ENCODE measurements at places on chromosomes 3 and 15.

GRCh38 chr3:56019490-56020146, 448.6 kb downstream of the ERC2 start:
- DNase-seq, result no peak

DNA sequence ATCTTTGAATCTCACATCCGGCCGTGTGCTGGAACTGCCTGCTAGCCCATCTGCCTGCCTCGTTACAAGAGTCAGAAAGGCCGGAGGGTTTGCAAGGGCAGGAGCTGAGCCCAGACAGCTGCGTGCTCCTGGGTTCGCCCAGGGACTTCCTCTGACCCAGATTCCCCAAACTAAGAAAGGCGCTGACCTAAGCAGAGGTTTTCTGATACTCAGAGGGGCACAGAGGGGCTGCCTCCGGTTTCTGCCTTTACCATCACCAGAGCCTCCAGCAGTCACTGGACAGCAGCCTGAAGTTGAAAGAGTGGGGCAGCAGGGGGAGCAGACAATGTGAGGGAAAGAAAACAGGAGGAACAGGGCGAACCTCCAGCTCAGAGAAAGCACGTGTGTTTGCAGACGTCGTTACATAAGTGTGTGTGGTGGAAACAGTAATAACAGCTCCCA, 33.4 kb upstream of the RAD18 start:
- no peak for DNase-seq

GRCh38 chr3:30201715-30202114, 404.7 kb upstream of the TGFBR2 start:
- no peak for DNase-seq

- no peak for DNase-seq
Observed at GRCh38 chr3:191376516-191377141, 46.3 kb upstream of the UTS2B start.

DNA sequence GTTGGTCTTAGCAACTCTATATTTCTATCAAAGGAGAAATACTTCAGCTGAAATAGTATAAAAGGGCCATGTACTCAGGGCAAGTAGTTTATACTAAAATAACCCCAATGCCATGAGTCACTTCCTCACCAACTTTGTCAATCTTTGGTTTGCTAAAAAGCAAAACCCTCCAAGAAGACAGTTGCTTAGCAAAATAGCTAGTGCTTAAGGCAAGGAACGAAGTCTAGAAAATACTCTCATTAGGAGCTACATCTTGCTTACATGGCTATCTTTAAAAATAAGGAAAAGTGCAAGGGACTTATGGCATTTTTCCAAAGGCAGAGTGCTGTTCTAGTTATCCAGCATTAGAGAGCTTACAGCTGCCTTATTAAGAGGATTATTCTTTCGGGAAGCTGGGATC, 28.4 kb downstream of the P3H2 start:
- DNase-seq, result no peak
